A172 (cell line): ENCODE measurements at places on chromosomes 16 and 17. TPM values are rescaled to one million over a fixed set of nuclear protein-coding genes. Genes with fewer than 3 reads are reported as not detected.

DNA sequence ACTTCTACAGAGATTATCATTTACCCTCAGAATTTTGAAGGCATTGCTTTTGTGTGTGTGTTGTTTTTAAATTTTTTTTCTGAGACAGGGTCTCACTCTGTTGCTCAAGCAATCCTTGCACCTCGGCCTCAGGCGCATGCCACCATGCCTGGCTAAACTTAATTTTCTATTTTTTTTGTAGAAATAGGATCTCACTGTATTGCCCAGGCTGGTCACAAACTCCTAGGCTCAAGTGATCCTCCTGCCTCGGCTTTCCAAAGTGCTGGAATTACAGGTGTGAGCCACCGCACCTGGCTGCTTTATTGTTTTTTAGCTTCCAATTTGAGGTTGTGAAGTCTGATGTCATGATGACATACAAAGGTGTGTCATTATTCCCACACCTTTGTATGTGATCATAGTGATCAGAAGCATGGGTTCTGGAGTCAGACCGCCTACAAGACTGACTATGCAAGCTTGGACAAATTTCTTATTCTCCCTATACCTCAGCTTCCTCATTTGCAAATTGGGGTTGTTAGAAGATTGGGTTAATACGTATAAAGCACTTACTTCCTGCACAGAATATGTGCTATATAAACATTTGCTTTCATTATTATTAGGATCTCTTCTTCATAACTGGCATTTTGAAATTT is 5.8 kb downstream of the SEPHS2 start:
- no peak for DNase-seq

TGFB1I1 gene
- 29.8 and 42.0 TPM in 2 replicates for total RNA-seq

TEX19 gene
- 0.22 TPM in 1 of 2 replicates, not detected in the other for total RNA-seq

HCRT gene
- not detected in 2 replicates for total RNA-seq

- DNase-seq, result no peak
Observed at GRCh38 chr16:47493381-47494337, 32.5 kb downstream of the PHKB start.

DNA sequence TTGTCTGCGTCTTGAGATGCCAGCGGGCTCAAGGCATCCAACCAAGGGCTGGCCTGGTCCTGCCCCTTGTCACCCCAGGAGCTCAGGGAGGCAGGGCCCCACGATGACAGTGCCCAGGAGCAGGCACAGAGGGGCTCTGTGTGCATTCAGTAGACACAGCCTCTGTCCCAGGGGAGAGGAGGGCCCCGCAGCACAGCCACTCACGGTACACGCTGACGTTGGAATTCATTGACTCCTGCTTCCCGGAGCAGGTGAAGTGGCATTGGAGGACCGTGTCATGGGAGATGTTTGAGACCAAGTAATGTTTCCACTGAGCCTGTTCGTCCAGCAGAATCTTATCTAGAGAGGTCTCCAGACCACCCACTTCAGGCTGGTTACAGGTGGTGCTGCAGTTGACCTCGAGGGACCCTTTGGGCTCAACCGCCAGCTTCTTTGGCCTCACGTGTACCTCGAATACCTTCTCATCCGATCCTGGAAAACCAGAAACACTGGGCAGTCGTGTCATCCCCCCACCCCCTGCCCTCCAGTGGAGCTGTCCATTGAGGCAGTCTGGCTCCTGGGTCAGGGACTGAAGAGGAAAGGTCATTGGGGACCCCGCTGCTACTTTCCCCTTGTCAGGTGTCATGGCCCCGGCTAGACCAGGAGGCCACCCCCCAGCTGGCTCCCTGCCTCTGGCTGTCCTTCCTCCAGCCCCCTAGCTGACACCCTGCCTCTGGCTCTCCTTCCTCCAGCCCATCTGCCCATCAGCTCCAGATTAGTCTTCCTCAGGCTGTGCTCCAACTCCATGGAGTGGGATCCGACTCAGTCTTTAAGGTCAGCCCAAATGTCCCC is 7.0 kb downstream of the PRR29 start:
- no peak for DNase-seq

CA10 gene
- not detected in 2 replicates for total RNA-seq

TBC1D3G gene
- total RNA-seq, result 0.50 TPM in 1 of 2 replicates, not detected in the other
